ENCODE measurements at places on chromosomes 4 and X.

DNA sequence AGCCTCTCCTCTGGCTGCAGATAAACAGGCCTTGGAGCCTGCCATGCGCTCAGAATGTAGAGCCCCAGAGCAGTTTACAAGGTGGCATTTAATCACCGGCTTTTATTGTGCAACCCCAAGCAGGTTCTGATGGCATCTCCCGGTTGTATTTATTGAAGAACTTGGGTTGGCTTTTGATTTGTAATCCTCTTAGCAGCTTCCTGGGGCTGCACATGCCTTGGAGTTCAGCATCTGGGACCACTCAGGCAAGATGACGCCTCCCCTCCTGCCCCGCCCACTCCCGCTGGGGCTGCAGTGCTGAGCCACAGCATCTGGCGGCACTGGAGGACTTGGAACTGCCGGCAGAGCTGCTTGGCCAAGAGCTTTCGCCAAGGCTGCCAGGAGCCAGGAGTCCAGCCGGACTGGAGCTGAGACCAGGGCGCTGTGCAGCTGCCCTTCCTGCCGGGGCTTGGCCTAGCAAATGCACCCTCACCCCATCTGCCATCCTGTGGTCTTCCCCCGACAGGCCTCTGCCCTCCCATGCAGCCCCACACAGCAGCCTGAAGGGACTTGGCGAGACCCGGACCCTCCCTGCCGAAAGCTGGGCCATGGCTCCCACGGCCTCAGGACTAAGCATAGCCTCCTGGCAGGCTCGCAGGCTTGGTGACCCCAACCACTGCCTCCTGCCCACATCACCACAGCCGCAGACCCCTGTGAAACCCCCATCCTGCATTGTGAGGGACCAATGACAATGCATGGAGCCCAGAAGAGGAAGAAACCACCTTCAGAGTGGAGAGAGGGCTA is 5.4 kb downstream of the HTRA3 start:
- DNase-seq, result peak; percentile 24

DNA sequence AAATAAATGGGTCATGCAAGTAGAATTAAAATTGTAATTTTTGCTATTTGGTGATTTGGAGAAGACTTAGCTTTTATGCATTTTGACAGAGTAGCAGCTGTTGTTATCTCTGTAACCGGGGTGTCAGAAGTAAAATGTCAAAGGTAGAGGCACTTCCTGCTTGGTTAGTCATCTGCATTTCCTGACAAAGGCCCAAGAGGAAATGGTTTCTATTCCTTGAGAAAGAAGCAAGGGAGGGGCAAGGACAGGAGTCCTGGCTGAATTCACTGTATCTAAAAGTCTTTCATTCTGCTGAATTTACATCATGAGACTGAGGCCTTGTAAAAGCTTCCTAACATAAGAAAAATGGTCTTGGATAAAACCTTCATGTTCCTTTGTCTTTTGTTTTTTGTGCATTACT is 550.9 kb upstream of the BOD1L1 start:
- peak; percentile 65 for DNase-seq

DNA sequence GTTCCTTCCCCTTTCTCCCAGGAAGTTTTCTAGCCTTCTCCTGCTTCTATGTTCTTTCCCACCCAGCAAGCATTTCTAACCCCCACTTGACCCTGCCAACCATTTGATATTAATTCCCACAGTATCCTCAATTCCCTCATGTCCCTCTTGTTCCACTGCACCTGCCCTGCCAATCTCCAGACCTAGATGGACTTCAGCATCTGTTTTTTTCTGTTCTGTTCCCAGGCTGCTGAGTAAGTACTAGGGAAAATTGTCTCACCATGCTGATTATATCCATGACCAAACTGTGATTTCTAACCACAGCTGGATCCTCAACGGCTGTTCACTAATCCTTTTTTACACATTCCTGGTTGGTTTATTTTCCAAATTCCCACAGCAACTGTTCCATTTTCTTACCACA is 37.7 kb downstream of the CLCN5 start:
- no peak for DNase-seq

GRCh38 chrX:1860936-1861594 is 246.2 kb downstream of the ASMT start:
- no peak for DNase-seq

GRCh38 chr4:143477487-143477886 is 36.0 kb upstream of the SMARCA5 start:
- no peak for DNase-seq

GRCh38 chr4:118356731-118357130 is 3.9 kb upstream of the PRSS12 start:
- DNase-seq, result peak; percentile 71

- peak; percentile 79 for DNase-seq
Observed at GRCh38 chrX:119502727-119503483, 34.7 kb downstream of the SLC25A5 start.

GRCh38 chr4:4267981-4268380 is 20.0 kb upstream of the TMEM128 start:
- peak; percentile 65 for DNase-seq

DNA sequence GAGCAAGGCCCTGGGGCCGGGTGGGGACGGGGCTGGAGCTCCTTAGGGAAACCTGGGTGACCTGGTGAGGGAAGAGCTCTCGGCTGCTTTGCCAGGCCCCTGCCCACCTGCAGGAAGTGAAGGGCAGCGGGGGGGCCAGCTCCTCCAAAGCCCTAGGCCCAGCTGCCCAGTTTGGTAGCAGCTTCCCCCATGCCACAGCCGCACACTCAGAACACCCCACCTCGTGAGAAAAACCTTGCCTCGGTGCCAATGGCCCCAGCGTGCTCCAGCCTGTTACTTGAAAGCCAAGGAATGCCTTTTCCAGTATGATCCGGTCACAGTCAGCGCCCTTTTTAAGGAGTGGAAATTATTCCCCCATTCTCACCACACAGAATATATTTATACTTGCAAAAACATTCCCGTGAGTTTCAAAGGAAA is 38.3 kb downstream of the ACOX3 start:
- DNase-seq, result no peak

DNA sequence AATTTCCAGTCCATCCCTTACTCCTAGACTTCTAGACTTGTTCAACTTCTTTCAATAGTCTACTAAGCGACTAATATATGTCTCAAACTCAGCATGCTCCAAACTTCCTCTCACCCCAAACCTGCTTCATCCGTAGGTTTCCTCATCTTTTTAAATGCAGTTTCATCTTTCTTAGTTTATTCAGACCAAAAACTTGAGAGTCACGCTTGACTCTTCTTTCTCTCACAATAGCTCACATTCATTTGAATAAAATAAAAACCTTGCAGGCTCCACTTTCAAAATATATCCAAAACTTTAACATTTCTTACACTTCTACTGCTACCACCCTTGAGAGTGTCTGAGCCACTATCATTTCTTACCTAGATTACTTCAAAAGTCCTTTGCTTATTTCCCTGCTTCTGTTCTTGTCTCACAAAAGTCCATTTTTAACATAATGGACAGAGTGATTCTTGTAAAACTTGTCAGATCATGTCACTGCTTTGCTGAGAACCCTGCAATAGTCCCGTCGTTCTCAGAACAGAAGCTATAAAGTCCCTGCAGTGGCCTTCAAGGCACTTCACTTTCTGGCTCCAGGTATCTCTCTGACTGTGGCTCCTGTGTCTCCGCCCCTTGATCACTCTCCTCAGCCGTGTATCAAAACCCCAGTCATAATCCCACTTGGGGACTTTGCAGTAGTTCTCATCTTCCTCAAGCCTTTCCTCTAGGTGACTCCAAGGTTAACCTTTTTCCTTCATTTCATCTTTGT is 167.6 kb downstream of the ARHGAP24 start:
- no peak for DNase-seq

- DNase-seq, result peak; percentile 40
Observed at GRCh38 chr4:164383058-164383357, 370.9 kb upstream of the SMIM31 start.

All from MCF 10A (cell line).